Stimulated activated CD4-positive, alpha-beta T cell treated with anti-CD3 and anti-CD28 coated beads, Interleukin-4, amount 100 ng/mL, for 24 hours (primary cell): ENCODE measurements at places on chromosomes 2 and 18.

GRCh38 chr2:112024231-112024630, 30.8 kb upstream of the TMEM87B start:
- no peak for DNase-seq

- DNase-seq: no peak
Observed at GRCh38 chr2:119691189-119691588, 12.2 kb downstream of the TMEM177 start.

- DNase-seq: no peak
Observed at GRCh38 chr2:205119136-205119535, 563.2 kb upstream of the NRP2 start.

GRCh38 chr2:147374423-147374811, 470.4 kb upstream of the ACVR2A start:
- DNase-seq: no peak
